ENCODE measurements at places on chromosomes 16 and 17. TPM values are rescaled to one million over a fixed set of nuclear protein-coding genes. Genes with fewer than 3 reads are reported as not detected.
A peak's percentile ranks its signal among the peaks of the same experiment; 100 is the strongest.

- DNase-seq = peak; percentile 24
Observed at GRCh38 chr16:70523743-70524398, at the start of gene SF3B3. Gene SF3B3 (plus strand): TSS chr16:70523816. CDS start chr16:70526657, 2,841 bp downstream.

DNA sequence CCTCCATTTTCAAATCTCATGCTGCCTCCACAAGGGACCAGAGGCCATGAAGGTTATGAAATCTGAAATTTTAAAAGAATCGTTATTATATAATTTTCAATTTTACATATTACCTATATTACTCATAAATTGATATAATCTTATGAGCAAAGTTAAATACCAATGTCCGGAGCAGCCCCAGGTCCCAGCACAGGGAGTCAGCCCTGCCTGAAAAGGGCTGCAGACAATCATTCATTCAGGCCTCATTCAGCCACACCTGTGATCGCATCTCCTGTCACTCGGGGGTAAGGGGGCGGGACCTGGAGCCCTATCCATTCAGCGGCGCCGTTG lies 172.5 kb downstream of the AHSP start:
- DNase-seq = no peak

GRCh38 chr17:6381526-6382465 lies 53.1 kb downstream of the AIPL1 start:
- DNase-seq = no peak

GRCh38 chr17:8679126-8679525 lies 48.6 kb upstream of the MYH10 start:
- DNase-seq = no peak

DNA sequence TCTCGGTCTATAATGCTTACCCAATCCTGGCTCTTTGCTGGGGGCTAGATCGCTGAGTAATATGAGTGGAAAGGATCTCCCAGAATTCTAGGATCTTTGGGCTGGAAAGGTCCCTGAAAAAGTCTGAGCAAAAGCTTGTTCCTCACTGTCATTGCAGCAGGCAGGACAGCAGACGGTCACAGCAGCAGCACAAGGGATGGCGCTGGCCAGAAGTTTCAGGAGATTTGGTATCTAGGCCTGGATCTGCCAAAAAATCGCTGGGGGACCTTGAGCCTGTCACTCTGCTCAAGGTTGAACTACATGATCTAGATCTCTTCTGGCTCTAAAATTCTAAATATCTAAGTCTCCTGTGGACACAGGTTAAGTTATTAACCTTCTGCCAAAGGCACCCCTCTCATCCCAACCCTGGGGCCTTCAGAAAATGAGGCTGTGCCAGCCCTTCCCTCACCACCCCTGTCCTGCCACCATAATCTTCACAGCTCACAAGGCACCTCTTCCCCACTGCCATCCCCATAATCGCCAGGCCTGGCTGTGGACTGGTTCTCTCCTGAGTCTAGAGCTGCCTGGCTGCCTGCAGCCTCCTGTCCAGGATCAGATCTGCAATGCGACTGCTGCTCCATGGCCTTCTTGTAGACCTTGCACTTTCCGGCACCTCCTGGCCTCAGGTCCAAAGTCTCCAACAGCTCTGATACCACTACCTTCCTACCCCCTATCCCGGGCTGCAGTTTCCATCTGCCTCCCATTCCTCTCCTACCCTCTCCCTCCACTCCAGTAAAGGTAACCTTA lies 10.2 kb downstream of the MYO18A start:
- no peak for DNase-seq

DNA sequence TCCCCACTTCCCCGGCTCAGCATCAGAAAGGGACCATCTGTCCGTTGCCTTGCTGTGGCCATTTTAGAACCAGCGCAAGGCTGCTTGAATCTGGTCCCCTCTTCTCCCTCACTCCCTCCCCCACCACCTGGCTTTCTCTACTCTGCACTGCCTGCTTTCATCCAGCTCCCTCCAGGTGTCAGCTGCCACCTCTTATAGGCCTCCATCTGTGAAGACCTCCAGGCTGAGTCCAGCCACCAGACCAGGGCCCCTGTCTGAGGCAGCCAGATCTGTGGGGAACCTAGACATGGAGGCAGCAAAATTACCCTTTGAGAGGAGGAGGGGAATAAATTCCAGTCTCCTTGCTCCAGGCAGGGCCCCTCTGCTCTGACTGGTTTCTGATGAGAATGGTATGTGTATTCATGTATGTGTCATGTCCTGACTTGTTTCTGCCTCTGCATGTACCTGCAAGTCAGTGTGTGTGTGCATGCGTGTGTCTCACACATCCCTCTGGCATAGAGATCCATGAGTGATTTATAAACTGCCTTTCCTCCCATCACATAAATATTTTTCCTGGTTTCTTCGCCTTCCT lies 21.1 kb downstream of the MINK1 start:
- DNase-seq = peak; percentile 66

DNA sequence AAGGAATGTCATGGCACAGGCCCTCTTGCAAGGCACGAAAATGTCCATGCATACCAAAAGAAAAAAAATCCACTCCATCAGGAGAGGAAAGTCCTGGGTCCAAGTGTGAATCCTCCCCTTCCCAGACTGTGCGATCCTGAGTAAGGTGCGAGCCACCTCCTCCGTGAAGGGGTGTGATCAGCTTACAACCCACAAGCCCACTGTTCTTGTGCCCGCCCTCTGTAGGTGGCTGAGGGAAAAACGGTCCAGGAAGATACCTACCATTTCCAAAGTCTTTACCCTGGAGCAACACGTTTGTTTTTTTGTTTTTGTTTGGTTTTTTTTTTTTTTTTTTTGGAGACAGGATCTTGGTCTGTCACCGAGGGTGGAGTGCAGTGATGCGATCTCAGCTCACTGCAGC lies 116.5 kb downstream of the ZNF423 start:
- DNase-seq = no peak

DNA sequence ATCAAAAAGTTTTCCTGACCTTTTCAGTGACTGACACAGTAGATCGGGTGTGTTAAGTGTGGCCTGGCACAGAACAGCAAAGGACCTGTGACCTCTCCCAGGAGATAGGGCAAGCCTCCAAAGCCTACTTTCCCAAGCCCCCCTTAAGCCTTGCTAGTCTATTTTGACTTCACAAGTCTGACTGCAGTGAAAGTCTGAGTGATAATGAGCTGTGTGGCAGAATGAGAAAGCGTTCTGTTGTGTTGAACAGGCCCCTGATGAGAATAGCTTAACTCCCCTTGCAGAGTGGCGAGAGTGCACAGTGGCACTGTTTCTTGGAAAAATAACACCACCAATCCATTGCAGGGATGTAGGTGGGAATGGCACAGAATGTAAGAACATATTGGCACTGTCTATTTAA lies 32.8 kb downstream of the MMD start:
- no peak for DNase-seq

- DNase-seq = peak; percentile 75
Observed at GRCh38 chr17:67629971-67630320, 87.8 kb upstream of the NOL11 start.

DNA sequence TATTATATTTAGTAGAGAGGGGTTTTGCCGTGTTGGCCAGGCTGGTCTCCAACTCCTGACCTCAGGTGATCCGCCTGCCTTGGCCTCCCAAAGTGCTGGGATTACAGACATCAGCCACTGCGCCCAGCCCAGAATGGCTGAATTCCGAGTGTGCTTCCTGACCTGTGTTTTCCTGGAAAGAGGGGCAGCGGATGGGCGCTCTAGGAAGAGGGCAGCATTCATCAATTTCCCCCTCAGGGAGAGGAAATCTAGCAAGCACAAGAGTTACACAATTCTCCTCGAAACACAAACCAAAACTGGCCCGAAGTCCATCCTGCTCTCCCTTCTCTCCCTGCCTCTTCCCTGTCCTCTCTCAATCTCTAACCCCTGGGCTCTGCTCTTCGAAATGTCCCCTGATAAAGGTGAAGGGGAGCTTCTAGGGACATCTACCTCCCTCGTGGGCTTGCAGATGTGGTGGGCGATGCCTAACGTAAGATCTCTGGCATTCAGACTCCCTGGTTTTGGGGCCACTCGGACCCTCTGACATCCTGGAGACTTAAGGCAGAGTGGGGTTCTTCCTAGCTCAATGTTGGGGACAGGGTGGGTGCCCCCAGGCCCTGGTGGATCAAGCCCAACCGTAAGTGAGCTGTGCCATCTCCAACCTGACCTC lies 1.0 kb downstream of the IL27 start:
- DNase-seq = no peak

- DNase-seq = peak; percentile 47
Observed at GRCh38 chr17:68437979-68438822, 19.1 kb downstream of the WIPI1 start.

- DNase-seq = peak; percentile 62
Observed at GRCh38 chr16:77745972-77746371, 23.7 kb downstream of the NUDT7 start.

DNA sequence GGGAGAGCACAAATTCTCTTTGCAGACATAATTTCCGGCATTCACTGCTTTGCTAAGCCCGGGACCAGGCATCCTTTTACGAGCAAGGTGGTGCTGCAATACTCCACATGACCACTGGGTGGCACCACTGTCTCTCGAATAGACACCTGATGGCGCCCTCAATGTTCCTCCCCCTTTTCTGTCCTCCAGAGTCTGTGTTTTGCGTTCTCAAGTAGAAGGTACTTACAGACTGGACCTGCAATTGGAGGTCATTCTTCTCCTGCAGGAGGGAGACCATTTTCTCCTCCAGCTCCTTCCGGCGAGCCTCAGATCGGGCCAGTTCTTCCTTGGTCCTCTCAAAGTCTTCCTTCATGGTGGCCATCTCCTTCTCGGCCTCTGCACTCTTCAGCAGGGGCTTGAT lies 45.2 kb downstream of the MYH13 start:
- peak; percentile 73 for DNase-seq

DNA sequence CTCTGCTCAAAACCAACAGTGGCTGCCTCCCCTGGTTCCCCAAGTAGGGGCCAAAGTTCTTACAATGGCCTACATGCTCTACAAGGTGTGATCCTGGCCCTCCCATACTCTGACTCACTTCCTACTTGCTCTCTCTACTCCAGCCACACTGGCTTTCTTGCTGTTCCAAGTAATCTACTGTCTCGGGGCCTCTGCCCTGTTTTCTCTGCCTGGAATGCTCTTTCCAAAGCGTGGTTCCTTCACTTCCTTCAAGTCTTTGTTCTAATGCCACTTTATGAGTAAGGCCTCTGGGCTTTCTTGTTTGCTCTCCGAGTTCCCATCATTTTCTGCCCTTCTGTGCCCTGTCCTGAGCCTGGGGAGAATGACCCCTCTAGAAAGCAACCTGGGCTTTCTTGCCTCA lies 4.1 kb upstream of the CDH3 start:
- DNase-seq = no peak

GRCh38 chr17:64357191-64357981 lies 33.3 kb downstream of the PECAM1 start:
- peak; percentile 94 for DNase-seq

MYO15A gene
- total RNA-seq = 0.18 TPM

ITGAX gene
- total RNA-seq = 0.18 TPM

GAS2L2 gene
- not detected for total RNA-seq

HOXB8 gene
- total RNA-seq = 0.56 TPM

OR1F1 gene
- total RNA-seq = not detected
